ENCODE measurements at places on chromosomes 4 and X.
A peak's percentile ranks its signal among the peaks of the same experiment; 100 is the strongest.

- DNase-seq = peak; percentile 0
Observed at GRCh38 chrX:128698573-128699181, 646.5 kb upstream of the ACTRT1 start.

GRCh38 chr4:96521046-96521536, 681.2 kb downstream of the PDHA2 start:
- DNase-seq = no peak

GRCh38 chr4:123349421-123350190, 47.0 kb upstream of the SPRY1 start:
- DNase-seq = no peak

GRCh38 chrX:2628751-2629315, 62.3 kb upstream of the CD99 start:
- DNase-seq = no peak

- no peak for DNase-seq
Observed at GRCh38 chr4:147378780-147379179, 102.1 kb upstream of the EDNRA start.

GRCh38 chr4:139559687-139560086, 3.7 kb upstream of the SETD7 start:
- no peak for DNase-seq

DNA sequence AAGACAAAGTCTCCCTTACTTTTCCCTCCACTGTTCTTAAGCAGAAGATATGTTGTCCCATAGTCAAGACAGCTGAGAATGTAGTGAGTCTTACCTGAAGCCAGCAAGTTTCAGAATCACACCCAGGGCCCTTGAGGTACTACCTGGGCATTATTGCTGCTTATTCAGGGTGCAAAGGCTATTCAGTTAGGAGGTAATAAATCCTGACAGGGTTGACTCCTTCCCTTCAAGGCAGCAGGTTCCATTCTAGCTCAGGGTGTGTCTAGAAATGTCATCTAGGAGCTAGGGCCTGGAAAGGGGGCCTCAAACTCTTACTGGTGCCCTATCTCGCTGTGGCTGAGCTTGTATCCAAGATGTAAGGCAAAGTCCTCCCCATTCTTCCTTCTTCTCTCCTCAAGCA, 259.0 kb downstream of the FAT4 start:
- DNase-seq = no peak

- no peak for DNase-seq
Observed at GRCh38 chr4:25879991-25880651, 17.3 kb upstream of the SEL1L3 start.

DNA sequence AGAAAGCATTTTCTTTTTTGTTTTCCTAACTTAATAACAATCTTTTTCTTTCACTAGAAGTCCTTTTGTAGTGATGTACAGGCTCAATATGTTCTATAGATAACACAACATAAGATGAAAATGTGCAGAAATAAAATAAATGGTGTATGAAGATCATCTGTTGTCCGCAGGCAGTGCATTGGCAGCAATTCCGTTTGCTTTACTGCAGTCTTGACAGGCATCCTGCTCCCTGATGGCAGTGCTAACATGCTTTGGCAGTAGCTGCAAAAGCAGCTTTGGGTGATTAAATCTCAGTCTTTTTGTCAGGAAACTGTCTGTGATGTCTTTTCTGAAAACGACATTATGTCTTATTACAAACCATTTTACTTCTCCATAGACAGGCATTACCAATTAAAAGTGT, 131.4 kb downstream of the TRAM1L1 start:
- DNase-seq = no peak

DNA sequence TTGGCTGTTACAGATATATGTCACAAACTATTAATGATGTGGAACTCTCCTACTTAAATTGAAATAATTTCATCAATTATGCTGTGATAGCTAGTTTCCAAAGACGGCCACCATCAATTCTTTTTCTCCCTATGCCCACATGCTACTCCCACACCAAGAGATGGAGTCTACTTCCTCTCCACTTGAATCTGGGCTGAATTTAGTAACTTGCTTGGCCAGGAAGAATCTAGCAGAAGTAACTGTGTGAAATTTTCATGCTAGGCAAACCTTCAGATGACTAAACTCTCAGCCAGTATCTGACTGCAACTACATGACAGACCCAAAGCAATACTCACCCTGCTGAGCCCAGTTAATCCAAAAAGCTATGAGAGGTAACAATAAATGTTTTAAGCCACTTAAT, 3.2 kb downstream of the SEPSECS start:
- DNase-seq = no peak

DNA sequence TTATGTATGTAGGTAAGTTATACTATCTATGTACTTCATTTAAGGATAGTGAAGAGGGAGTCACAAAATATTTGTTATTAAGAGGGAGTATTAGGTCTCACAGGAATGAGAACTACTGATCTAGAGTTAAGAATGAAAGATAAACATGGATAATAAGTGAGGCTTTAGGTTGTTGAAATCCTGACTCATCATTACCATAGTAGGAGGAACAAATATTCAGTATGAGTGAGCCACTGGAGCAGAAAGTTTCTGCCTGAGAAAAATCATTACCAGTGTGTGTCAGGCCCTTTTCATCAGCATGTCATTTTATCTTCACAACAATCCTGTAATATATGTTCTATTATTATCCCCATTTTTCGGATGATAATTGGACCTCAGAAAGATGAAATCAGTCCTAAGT, 27.2 kb upstream of the IGSF1 start:
- DNase-seq = no peak

DNA sequence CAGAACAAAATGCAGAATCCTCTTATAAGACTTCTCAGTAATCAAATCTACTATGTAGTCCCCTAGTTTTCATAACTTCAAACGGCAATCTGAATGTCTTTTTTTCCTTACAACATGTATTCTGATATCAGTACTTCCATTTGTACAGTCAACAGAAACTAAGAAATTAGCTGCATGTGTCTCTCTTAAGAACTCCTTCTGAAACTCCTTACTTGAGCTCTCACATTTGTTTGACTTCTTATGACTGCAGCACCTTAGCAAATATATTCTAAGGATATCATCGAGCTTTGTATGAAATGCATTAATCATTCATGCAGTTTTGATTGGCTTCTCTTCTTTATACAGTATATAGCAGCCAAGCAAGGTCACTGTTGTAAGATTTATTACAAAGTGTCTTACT, 77.0 kb downstream of the TMEM47 start:
- DNase-seq = no peak

- DNase-seq = no peak
Observed at GRCh38 chrX:150365990-150366911, 3.1 kb downstream of the MAMLD1 start.

All from NCI-H2171 (cell line).